ENCODE measurements at places on chromosomes 2 and 18.

- no peak for DNase-seq
- H3K4me3 ChIP-seq: no peak overlapping the region
- H3K4me1 ChIP-seq: no peaks in the 10 kb centered on the region
These were observed 93.4 kb upstream of the ZBTB14 start for GRCh38 chr18:5388896-5389295.

- no peak for DNase-seq
- peaks cover 8% of the 10 kb centered on the region for H3K36me3 ChIP-seq
- H3K4me3 ChIP-seq: no peak overlapping the region
- H3K4me1 ChIP-seq: peaks cover 8% of the 10 kb centered on the region
These were observed 50.8 kb upstream of the TMEM87B start for GRCh38 chr2:112004253-112004645.

DNA sequence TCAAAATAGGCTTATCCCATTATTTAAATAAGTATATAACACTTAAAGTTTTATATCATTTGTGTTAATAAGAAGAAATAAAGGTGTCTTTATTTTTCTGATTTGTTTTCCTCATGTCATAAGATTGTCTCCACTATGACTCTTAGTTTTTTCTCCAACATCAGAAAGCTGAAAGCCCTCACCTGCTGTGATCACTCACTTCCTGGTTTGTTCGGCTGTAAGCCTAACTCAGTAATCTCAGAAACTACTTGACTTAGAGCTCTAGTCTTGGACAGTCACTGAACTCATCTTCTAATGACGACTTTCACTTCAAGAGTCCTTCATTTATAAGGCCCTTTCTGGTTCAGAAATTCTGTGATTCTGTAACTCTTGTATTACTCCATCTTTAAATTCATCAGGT lies 311.0 kb downstream of the ZEB2 start:
- H3K36me3 ChIP-seq: peaks cover 18% of the 10 kb centered on the region
- no peak for DNase-seq
- H3K4me1 ChIP-seq: no peaks in the 10 kb centered on the region
- H3K27me3 ChIP-seq: no peaks in the 10 kb centered on the region

- H3K27me3 ChIP-seq: no peaks in the 10 kb centered on the region
- DNase-seq: no peak
- no peak overlapping the region for H3K27ac ChIP-seq
- H3K4me1 ChIP-seq: peaks cover 9% of the 10 kb centered on the region
- no peak overlapping the region for H3K4me3 ChIP-seq
These were observed 670.6 kb downstream of the BCL11A start for GRCh38 chr2:59882822-59883221.

DNA sequence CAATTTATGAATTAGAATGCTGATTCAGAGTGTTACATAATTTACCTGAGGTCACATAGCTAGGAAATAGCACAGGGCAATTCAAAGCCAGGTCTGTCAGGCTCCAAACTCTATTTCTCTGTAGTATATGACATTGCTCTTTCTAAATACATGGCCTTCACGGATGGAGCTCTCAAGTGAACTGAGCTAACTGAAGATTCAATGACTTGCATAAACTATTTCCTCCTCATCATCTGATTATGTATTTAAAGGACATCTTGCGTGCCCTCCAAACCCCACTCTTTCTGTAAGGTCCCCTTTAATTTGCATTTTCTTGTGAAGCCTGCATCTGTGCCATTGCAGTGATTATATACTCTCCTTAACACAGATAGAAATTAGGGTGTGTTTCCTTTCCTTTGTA lies 537.4 kb upstream of the VRK2 start:
- no peaks in the 10 kb centered on the region for H3K27me3 ChIP-seq
- H3K27ac ChIP-seq: no peak overlapping the region
- DNase-seq: no peak

- H3K4me3 ChIP-seq: no peak overlapping the region
- DNase-seq: no peak
- H3K27ac ChIP-seq: peak overlapping the region; percentile 75
- H3K4me1 ChIP-seq: peaks cover 39% of the 10 kb centered on the region
- peaks cover 9% of the 10 kb centered on the region for H3K36me3 ChIP-seq
- H3K27me3 ChIP-seq: no peaks in the 10 kb centered on the region
These were observed 26.9 kb downstream of the SDC1 start for GRCh38 chr2:20198001-20198400.
